ENCODE measurements at places on chromosomes 3 and 15.
A peak's percentile ranks its signal among the peaks of the same experiment; 100 is the strongest.

DNA sequence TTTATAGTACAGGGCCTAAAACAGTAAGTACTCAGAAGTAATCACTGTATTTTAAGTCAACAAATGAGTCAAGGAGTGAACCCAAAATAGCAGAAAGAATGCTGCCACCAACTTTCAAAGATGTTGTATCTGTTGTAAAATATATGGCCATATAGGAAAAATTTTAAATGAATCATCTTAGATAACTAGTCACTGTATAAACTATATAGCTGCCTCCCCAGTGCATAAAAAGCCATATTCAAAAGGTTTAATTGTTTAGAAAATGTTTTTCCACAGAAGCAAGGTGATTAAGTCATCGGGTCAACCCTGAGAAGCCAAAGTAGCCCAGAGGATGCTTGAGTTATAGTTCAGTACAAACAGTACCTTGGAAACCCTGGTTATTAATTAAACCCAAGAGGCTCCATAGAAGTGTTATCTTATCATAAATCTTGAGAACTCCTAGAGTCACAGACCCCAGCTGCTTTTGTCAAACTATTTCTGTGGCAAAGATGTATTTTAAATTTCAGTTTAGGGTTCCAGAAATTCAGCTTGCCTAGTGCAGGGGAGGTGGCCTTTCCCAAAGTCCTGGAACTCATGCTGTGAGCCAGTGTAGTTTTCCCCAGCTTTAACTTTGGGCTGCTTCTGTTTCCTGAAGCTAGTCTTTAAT lies 39.2 kb downstream of the MBNL1 start:
- DNase-seq, result no peak

DNA sequence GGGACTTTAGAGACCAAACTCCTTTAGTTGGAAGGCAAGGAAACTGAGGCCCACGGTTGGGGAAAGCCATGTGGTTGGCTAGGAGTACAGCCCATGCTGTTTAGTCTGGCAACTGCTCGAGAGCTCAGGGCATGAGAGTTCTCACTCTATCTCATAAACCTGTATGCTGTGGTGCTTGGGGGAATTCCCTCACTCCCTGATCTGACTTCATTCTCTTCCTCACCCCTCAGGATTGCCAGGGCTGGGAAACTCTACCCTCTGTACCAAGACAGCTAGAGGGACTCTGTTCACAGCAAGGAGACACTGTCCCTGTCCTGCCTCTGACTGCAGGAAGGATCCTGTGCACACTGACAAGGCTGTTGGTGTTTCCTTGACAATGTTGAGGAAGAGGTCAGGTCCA lies 230.2 kb downstream of the ZNF621 start:
- no peak for DNase-seq

DNA sequence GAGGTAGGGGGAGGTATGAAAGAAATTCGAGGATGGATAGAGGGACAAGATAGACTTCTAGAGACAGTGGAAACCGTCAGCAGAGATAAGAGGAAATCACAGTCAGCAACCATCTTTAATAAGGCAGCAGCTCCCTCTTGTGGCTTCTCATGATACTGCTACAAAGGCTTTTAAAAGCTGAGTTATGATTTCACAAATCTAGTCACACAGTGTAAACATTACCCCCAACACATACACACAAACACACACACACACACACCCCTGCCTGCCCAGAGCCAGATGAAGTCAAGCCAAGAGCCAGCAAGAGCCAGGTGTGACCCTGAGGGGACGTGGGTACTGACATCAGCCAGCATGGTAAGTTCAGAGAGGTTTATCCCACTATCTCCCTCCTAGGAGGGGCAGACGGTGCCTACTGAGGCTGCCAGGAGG lies 18.9 kb upstream of the TGM5 start:
- DNase-seq, result peak; percentile 5

DNA sequence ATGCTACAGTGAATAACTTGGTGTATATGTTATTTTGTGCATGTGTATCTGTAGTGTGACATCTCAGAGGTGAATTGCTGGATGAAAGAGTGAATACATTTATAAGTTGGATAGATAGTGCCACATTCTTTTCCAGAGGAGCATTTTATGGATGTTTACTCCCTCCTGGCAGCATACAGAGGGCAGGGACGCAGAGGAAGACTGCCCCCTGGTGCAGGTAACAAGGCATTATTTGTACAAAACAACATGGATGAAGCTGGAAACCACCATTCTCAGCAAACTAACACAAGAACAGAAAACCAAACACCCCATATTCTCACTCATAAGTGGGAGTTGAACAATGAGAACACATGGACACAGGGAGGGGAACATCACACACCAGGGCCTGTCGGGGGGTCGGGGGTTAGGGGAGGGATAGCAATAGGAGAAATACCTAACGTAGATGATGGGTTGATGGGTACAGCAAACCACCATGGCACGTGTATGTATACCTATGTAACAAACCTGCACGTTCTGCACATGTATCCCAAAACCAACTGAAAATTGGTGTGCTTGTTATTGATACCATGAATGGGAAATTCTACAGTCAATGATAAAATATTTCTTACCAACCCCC lies 57.9 kb upstream of the CTXND1 start:
- DNase-seq, result no peak

Measured in stimulated activated CD4-positive, alpha-beta T cell treated with anti-CD3 and anti-CD28 coated beads, TNF-alpha, amount 100 ng/mL, for 1 hour (primary cell).